ENCODE measurements at places on chromosomes 7 and 10.

DNA sequence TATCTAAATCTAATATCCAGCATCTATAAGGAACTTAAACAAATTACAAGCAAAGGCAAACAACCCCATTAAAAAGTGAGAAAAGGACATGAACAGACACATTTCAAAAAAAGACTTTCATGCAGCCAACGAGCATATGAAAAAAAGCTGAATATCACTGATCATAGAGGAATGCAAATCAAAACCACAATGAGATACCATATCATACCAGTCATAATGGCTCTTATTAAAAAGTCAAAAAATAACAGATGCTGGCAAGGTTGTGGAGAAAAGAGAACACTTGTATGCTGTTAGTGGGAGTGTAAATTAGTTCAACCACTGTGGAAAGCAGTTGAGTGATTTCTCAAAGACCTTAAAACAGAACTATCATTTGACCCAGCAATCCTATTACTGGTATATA, 334.4 kb upstream of the CACNA2D1 start:
- no peak for DNase-seq

DNA sequence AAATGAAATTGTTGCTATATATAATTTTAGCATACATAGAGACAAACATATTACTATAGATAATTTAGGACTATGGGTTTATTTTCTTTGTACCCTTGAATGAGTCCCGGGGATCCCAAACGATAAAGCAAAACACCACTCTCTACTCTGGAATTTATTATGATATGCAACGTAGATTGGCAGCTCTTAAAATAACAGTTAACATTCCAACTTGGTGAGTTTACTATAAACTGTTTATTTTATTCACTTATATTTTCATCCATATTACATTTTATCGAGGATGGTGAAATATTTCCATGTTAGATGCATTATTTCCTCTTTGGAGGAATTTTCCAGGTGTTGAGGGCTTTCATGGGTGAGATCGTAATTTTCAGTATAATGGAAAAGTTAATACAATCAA, 138.7 kb upstream of the DGKB start:
- DNase-seq = no peak

DNA sequence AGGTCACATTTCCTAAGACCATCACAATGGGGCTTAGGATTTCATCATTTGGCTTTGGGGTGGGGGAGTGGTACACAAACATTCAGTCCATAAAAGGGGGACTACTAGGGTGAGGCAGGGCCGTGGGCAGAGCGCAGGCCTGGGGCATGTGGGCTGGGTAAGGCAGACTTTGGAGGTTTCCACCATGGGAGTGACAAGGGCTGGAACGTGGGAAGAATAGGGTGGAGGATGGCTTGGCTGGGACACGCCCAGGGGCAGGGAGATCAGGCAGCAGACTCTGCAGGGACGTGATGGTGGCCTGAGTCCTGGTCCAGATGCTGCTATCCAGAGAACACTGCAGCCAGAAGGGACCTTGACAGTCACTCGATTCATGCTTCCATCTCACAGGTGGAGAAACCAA, 24.7 kb upstream of the CRHR2 start:
- no peak for DNase-seq

DNA sequence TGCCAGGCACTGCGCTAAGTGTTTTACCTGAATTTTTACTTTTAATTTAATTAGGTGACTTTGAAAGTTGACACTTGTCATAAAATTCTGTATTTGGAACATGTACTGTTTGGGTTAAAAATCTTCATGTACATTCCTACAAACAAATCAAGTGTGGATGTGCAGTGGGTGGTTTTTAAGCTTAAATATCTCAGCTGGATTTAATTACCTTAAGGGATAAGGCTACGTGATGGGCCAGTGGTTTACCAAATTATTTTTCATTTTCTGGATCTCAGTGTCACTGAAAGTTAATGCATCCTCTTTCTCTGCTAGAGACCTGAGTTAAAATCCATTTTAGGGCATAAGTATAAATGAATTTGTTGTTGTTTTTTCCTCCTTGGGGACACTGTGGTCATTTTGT, 51.1 kb downstream of the EXOC4 start:
- DNase-seq = no peak

- DNase-seq = no peak
Measured at GRCh38 chr7:42692621-42693020, 219.2 kb downstream of the C7orf25 start.

- no peak for DNase-seq
Measured at GRCh38 chr10:114767986-114768821, 53.4 kb upstream of the FHIP2A start.

- DNase-seq = no peak
Measured at GRCh38 chr7:6246251-6246917, 26.0 kb downstream of the CYTH3 start.

DNA sequence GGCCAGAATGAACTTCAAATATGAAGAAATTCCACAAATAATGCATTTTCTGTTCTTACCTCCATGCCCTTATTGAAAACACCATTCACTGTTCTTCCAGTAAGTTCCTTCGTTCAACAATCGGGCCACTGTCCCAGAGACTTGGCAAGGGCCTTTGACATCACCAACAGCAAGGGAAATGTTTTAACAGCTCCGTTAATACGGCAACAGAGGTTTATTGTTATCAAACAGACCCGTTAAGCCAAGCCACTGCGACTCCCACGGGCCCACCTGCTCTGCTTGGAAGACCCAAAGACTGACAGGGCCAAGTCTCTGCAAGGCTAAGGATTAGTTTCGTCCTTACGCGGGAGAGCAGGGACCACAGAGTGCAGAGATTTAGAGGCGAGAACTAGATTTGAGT, 43.4 kb upstream of the LYZL1 start:
- DNase-seq = no peak

- DNase-seq = no peak
Measured at GRCh38 chr10:124315591-124316270, 103.0 kb downstream of the OAT start.

- no peak for DNase-seq
Measured at GRCh38 chr10:130395248-130395936, 259.2 kb downstream of the GLRX3 start.

- DNase-seq = no peak
Measured at GRCh38 chr10:92480413-92480812, 93.5 kb downstream of the IDE start.

DNA sequence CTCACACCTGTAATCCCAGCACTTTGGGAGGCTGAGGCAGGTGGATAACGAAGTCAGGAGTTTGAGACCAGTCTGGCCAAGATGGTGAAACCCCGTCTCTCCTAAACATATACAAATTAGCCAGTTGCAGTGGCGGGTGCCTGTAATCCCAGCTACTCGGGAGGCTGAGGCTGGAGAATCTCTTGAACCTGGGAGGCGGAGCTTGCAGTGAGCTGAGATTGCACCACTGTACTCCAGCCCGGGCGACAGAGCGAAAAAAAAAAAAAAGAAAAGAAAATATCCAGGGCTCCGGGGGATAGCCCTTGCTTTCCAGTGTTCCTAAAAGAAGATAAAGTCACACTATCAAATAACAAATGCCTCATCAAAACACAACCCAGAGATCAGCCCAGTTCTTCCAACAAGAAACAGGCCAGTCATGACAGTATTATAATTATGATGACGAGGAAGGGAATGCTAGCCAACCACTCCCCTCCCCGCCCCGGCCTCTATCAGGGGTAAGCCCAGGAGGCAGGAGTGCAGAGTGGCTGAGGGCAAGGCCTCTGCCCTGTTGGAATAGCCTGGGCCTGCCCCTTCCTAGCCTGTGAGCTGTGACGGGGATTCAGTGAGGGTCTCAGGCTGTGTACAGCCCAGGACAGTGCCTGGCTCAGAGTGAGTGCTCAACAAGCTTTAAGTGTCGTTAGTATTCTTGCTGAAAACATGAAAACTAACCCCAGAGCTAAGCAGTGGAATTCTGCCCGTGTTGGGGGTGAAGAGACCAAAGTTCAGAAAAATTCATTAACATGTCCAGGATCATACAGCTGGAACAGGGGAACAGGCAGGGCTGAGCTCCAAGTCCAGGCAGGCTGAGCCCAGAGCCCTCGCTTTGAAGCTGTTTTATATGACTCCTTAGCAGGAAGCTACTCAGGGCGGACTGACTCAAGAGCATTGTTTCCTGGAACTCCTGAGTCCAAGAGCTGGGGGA, 54.3 kb downstream of the FAM241B start:
- DNase-seq = no peak

DNA sequence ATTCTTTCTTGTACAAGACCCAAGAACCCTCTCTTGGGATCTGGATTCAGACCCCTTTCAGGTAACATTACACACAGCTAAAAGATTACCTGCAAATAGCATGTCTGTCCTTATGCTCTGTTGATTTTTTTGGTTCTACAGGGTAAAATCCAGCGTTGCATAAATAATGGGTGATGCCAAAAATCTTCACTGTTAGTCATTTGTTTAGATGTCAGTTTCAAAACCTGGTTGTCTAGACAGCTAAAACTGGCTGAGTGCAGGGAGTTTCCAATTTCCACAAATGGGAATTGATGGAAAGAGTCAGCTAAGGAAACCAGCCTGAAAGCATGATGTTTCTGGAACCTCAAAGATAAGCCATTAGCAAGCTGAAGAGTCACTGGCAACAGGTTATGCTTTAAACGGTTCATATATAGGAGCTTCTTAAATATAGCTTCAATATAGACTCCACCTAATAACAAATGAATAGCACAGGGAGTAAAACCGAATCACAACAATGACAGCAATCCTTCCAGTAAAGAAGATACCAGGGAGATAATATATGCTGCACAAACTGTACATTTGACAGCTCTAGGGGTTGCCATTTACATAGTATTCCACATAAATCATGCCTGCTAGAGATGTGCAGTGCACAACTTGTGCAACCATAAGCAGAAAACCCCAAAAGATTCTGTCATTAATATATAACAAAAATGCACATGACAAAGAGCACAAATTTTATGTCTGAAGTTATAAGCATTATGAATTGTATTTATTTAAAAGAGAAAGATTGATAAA, 20.4 kb downstream of the CCDC71L start:
- no peak for DNase-seq

DNA sequence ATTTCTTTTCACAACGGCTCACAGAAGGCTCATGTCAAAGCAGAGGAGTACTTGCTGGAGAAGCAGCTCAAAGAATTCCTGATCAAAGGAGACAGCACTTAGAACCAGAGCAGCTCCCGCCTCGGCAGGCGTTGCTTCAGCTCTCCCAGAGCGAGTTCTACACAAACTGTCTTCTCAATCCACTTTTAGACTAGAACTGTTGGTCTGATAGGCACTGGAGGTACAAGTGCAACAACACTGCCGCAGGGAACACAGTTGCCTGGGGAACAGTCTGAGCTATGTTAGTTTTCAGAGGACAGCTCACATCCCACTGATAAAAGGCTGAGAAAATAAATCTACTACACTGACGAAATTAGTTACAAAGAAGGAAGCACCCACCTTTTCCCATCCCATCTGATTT, 35.4 kb downstream of the CYTH3 start:
- DNase-seq = no peak

DNA sequence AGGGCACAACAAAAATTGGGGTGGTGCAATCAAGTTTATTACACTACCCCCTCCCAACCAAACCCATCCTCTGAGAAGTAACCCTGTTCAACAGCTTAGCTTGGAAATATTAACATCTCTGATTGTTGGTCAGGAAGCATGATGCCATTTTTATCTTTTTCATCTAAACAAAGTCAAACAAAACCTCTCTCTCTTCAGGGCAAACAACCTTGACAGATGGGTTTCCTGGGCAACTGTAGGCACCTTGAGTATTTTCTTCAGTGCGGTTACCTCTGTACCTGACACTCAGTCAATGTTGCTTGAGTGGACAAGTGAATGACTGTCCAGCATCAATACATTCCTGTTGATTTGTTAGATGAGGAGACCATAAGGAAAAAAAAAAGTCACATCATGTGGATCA, 183.6 kb downstream of the NRP1 start:
- no peak for DNase-seq

GRCh38 chr10:955820-956217, 24.3 kb upstream of the LARP4B start:
- DNase-seq = no peak

DNA sequence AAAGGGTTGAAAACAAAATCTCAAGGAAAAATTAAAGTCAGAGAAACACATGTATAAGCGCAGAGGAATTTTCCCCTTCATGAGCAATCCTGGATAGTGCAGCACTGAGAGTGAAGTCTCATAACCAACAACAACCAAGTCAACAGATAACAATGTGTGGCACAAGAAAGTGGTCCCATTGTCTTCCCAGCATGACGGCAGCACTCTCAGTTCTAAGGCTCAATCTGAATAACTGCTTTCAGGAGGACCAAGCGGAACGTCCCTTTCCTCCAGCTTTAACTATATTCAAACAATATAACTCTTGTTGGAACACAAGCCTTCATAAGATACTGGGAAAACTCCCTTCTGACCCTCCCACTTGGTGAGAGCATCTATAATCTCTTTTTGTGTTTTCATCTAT, 137.9 kb downstream of the RAPGEF5 start:
- no peak for DNase-seq

- DNase-seq = no peak
Measured at GRCh38 chr10:123622381-123622780, 43.8 kb upstream of the GPR26 start.

GRCh38 chr7:24713039-24713793, 44.0 kb downstream of the GSDME start:
- no peak for DNase-seq

DNA sequence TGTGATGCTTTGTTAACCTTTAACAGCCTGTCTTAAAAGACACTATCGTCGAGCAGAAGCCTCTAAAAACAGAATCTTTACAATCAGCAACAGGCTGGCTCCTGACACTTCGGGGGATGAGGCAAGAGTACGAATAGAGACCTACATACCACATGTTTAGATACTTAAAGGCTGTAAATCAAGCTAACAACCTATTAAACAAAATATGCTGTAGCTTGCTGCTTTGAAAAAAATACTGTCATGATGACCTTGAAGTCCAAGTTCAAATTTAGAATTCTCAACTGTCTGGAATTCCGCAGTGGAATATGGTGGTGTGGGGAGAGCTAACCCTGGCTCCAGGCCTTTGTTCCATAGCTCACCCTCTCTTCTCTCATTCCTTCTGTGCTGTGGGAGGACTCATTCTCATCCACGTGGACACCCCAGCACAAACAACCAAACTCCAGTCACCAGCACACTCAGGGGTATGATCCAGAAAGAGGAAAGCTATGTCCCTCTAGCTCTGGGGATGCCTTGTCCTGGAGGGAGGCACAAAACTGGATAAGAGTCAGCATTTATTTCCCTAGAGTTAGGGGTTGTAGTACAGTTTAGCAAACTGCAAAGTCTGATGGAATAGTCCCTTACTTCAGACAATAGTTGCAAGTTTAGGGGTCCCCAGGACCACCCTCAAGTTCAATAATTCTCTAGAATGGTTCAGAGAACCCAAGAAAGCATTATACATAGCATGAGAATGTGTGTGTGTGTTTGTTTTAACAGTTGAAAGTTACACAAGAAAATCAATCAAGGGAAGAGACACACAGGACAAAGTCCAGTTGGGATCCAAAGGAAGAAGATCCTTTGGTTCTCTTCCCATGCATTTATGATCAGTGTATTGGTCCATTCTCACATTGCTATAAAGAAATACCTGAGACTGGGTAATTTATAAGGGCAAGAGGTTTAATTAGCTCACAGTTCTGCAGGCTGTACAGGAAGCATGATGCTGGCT, 196.1 kb upstream of the SVIL start:
- DNase-seq = no peak

Measured in COR-L47 (cell line).